Hypothalamus (tissue), 51 donors: ENCODE measurements at places on chromosomes 3 and 15.

- DNase-seq = no peak
Measured at GRCh38 chr3:159782724-159783421, 205.8 kb upstream of the IL12A start.

- DNase-seq = no peak
Measured at GRCh38 chr3:112744825-112745566, 101.7 kb downstream of the CD200R1L start.

- peak; percentile 70 for DNase-seq
Measured at GRCh38 chr3:197749315-197749600, 425 bp upstream of the FYTTD1 start.

- DNase-seq = no peak
Measured at GRCh38 chr3:116118475-116119169, 326.7 kb downstream of the LSAMP start.

DNA sequence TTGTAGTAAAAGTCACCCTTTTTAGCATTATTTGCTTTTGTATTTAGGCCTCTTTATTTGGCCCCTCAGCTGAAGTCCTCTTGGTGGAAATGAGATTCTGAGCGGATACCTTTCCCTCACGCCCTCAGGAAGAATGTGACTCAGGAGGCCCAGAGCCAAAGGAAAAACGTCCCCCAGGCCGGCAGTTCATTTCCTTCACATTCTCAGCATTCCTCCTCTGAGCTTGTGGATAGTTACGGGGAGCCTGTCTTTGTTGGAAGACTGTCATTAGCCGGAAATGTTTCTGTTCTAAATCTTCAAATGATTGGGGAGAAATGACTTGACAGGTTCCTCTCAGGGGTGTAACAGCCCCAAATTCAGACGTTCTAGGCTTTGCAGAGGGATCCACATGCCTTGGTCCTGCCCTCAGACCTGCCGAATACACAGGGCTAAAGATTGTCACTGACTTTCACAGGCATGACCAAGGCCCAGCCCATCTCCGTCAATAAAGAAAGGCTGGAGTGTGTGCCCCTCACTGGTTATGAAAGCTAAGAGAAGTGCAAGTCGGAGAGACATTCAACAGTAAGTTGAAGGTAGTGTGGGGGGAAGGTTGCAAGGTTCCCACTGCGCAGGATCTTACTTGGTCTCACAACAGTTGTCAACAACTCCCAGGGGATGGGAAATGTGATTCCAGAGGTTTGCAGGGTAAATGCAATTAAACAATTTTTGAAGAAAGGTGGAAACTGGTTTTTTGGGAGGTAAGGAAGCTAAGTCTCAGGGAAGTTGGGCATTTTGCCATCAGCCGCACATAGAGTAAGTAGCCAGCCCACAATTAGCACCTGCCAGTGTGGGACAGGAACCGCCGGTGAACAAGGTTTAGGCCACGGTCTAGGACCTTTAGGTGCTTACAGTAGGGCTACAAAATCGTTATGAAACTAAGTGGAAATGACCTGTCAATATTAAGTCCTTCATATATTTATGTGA lies 39.7 kb upstream of the MYZAP start:
- DNase-seq = no peak

- DNase-seq = no peak
Measured at GRCh38 chr3:40009991-40010390, 200.6 kb downstream of the MYRIP start.

- no peak for DNase-seq
Measured at GRCh38 chr15:52653431-52653964, 25.7 kb downstream of the ATOSA start.

DNA sequence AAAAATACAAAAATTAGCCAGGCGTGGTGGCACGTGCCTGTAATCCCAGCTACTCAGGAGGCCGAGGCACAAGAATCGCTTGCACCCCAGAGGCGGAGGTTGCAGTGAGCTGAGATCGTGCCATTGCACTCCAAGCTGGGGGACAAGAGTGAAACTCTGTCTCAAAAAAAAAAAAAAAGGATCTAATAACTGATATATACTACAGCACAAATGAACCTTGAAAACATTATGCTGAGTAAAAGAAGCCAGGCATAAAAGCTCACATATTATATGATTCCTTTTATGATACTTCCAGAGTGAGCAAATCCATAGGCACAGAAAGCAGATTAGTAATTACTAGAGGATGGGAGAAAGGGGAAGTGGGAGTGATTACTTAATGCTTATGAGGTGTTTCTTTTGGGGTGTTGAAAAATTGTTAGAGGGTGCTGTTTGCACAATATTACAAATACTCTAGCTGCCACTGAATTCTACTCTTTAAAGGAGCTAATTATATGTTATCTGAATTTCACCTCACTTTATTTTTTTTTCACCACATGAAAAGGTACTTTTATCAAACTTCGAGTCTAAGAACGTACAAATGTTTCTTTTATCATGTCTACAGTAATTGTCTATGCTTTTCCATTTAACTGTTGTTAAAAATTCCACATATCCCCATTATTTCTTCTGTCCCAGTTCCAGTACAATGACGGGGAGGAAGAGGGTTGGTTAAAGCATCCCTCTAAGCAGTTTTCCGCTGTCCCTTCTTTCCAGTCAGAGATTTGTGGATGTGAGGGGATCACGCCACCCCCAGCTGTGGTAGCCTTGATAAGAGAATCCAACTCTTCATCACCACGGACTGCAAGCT lies 77.7 kb upstream of the FAM174B start:
- no peak for DNase-seq

- peak; percentile 86 for DNase-seq
Measured at GRCh38 chr3:44648564-44649229, at the start of gene ZNF35. ZNF35 (plus strand) TSS chr3:44648732; CDS start chr3:44651068, 2,336 bp downstream.

GRCh38 chr15:80507638-80508316 lies 103.6 kb downstream of the ARNT2 start:
- no peak for DNase-seq

GRCh38 chr15:78389322-78389721 lies 48.7 kb upstream of the IREB2 start:
- DNase-seq = no peak

DNA sequence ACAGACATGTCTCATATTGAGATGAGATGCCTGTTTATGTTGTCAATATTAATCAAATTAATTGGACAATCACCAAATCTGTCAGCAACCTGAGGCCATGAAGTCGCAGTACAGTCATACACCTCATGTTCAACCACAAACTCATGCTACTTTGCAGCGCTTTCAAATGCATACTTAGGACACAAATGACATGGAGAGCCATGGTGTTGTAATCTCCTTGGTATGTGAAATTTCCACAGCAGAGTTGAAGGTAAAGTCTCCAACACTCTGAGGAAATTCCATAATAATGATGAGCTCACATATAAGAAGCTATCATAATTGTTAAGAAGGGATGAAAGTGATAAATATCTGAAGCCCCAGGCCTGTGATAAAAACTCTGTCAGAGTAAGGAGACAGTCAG lies 873.9 kb downstream of the MCTP2 start:
- no peak for DNase-seq

DNA sequence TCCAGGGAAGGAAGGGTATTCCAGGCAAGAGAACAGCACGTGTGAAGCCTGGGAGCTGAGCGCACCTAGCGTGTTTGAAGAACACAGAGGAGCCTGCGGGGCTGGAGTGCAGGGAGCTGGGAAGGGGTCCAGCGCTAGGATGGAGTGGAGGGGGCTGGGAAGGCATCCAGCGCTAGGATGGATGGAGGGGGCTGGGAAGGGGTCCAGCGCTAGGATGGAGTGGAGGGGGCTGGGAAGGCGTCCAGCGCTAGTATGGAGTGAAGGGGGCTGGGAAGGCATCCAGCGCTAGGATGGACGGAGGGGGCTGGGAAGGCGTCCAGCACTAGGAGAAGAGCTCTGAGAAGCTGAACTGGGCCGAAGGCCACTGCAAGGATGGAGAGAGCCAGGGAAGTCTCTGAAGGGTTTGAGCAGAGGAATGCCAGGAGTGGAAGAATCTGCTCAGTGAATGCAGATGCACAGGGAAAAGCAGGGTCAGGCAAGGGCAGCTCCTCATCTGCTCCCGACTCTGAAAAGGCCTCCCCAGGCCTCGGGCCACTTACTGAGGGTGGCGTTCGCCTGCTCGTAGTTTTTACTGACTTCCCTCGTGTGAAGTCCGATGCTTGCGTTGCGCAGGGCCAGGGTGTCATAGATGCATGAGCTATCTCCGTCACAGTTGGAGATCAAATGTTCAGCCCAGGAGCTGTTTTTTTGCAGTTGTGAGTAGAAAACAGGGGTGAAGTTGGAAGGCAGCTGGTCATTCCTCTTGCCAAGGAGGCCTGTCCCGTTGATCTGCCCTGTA lies 39.8 kb downstream of the MUC20 start:
- DNase-seq = peak; percentile 77

DNA sequence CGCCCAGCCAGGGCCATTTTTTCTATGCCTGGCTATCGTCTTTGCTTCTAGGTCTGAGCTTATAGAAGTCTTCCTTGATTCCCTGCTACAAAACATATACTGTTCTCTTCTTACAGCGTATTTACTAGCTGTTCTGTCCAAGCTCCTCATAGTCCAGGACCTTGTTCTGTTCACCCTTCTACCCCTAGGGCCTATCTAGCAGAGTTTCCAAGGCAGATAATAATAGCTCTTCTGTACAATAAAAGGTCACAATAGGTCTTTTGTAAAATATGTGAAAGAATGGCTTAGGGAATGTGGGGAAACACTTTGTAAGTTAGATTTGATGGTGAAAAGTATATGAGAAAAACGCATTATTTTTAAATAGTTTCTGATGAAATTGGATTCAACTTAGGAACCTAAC lies 158.2 kb downstream of the P3H2 start:
- no peak for DNase-seq

- no peak for DNase-seq
Measured at GRCh38 chr3:55330355-55330754, 156.8 kb downstream of the WNT5A start.

DNA sequence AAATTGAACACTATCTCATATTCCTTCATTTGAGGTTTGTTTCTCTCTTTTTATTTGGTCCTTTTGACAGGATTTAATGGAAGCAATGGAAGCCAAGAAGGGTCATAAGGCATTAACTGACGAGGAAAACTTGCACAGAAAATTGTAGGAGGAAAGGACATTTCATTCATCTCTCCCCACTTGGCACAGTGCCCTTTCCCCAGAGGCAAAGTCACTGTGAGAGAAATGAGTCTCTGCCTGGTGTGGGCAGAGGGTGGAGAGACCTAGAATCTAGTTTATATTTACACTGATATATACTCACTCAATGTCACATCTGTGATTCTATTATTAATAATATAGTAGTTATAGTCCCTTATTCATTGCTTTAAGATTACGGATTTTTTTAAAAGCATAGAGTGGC lies 324.6 kb upstream of the IL12A start:
- DNase-seq = no peak

- DNase-seq = no peak
Measured at GRCh38 chr3:174158674-174159073, 700.5 kb upstream of the NAALADL2 start.

GRCh38 chr3:41259449-41260062 lies 60.3 kb downstream of the CTNNB1 start:
- DNase-seq = no peak

DNA sequence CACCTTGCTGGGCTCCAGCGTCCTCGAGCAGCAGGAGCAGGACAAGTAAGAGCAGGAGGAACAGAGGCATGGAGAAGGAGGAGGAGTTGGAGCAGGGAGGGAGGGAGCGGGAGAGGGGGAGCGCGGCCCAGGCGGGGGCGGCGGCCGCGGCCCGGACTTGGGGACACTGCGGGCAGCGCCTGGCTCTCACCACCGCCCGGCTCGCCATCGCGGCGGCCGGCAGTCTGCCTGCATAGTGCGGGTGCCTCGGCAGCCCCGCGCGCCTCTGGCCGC lies 440 bp downstream of the DCBLD2 start:
- peak; percentile 51 for DNase-seq

- DNase-seq = no peak
Measured at GRCh38 chr3:52816199-52816598, 14.3 kb downstream of the ITIH4 start.

GRCh38 chr15:90130291-90130690 lies 28.0 kb upstream of the IDH2 start:
- no peak for DNase-seq

DNA sequence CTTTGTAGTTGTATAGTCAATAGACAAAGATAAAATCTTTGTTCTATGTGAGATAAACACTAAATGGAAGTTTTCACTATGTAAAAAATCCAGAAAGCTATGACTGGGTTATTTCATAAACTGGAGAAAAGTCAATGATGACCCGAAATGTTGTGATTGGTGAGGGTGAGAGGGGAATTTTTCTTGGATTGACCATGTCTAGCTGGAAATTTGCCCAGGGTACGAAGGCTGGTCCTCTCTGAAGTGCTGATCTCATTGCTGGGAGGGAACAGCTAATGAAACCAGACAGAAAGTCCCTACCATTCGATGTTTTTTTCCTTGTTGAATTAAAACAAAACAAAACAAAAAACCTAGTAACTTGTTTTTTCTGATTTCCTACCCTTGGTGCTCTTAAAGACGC lies 14.3 kb downstream of the TPRG1 start:
- no peak for DNase-seq

- no peak for DNase-seq
Measured at GRCh38 chr3:45498532-45498931, 96.0 kb upstream of the LIMD1 start.

- DNase-seq = no peak
Measured at GRCh38 chr3:47152578-47152977, 11.3 kb downstream of the SETD2 start.

GRCh38 chr15:89128320-89129122 lies 40.3 kb downstream of the ABHD2 start:
- no peak for DNase-seq

- DNase-seq = no peak
Measured at GRCh38 chr3:26713091-26713490, 90.5 kb downstream of the LRRC3B start.

- DNase-seq = no peak
Measured at GRCh38 chr3:178948546-178948945, 123.1 kb downstream of the ZMAT3 start.

- DNase-seq = no peak
Measured at GRCh38 chr15:41259546-41260189, 28.6 kb downstream of the CHP1 start.
